AG20443 (cell line): ENCODE measurements at places on chromosomes 7 and 10.

GRCh38 chr10:184911-185310, 49.7 kb downstream of the ZMYND11 start:
- peak; percentile 26 for DNase-seq

DNA sequence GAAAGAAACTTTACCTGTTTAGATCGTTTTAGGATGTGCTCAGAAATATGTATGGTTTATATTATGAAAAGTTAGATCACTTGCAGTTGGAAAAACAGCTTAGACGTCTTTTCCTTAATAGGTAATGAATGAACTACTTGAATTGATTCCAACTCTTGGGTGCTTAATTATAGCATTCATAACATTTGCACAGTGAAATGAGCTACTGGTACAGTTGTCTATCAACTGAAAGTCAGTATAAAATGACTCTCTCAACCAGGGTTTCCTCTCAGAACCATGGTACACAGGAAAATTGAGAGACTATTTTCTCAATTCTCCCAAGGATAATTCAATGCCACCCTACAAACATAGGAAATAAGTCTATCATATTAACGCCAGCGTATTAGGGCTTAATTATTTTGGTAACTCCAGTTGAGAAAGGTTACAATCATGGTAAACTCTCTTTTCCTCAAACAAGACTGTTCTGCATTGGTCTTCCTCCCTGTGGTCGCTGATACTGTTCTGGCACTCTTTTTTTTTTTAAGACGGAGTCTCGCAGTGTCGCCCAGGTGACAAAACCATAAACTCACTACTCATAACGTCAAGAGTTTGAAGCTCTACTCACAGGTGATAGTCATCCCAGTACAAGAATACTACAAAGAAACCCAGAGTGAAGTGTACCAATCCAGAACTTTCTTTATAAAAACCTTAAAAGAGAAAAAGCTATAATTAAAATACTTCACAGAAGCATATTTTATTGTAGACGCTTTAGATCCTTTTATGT, 2.0 kb downstream of the ANLN start:
- DNase-seq = no peak

DNA sequence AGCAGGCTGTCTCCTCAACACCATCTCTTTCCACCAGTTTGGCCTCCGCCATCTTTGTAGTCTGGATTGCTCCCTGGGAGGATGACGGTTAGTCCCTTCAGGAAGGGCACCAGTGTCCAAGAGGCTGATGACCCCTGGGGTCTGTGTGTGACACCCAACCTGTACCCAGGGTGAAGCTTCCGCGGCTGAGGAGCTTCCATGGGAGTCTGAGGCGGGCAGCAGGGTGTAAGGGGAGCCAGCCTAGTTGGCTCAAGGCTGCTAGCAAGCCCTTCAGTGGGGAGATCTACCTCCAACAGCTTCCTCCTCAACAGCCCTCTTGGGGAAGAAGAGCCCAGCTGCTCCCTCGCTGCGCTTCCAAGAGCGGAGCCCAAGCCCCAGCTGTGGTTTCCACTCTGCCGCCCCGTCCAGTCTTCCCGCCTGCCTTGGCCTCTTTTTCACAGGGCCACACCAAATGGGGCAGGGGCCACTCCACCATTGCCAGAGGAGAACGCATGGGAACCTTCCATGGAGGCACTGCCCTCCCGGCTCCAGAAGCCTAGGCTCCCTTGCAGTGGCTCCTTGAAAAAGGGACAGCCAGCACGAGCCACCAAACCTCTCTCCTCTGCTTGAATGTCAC, 57.4 kb downstream of the TMEM209 start:
- no peak for DNase-seq

DNA sequence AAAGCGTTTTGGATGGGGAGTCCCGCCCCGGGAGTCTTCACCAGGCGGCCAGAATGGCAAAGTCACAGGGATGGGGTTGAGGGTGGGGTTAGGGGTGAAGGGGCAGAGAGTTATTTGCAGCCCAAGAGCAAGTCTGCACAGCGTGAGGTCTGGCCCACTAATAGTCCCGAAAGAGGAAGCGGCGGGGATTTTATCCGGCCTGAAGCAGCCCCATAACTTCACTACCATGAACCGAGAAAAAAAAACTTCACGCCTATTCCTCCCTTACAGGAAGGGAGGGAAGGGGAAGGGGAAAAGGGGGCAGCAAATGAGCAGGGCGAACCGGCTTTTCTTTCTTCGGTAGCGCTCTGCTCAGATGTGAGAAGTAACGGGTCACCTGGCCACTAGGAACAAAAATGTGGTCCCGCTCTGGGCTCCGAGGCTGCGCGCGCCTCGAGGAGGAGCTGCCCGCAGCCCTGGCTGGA, 712 bp downstream of the ITPRIP start:
- peak; percentile 55 for DNase-seq

- no peak for DNase-seq
Measured at GRCh38 chr7:5217396-5217795, 27.4 kb downstream of the WIPI2 start.
